ENCODE measurements at places on chromosomes 4 and X. TPM values are rescaled to one million over a fixed set of nuclear protein-coding genes. Genes with fewer than 3 reads are reported as not detected.
A peak's percentile ranks its signal among the peaks of the same experiment; 100 is the strongest.

The KLHL4 gene
- not detected for total RNA-seq

GRCh38 chrX:72308566-72309296, 3.0 kb upstream of the CITED1 start:
- H3K4me1 ChIP-seq, result peaks cover 16% of the 10 kb centered on the region
- peaks cover 33% of the 10 kb centered on the region for H3K27me3 ChIP-seq
- H3K36me3 ChIP-seq, result no peaks in the 10 kb centered on the region
- H3K4me3 ChIP-seq, result peak overlapping the region; percentile 83
- no peak overlapping the region for H3K27ac ChIP-seq

- H3K27me3 ChIP-seq, result peaks cover 11% of the 10 kb centered on the region
- H3K4me3 ChIP-seq, result no peak overlapping the region
- H3K27ac ChIP-seq, result no peak overlapping the region
These were observed 236.9 kb upstream of the PRKX start for GRCh38 chrX:3950373-3950772.

DNA sequence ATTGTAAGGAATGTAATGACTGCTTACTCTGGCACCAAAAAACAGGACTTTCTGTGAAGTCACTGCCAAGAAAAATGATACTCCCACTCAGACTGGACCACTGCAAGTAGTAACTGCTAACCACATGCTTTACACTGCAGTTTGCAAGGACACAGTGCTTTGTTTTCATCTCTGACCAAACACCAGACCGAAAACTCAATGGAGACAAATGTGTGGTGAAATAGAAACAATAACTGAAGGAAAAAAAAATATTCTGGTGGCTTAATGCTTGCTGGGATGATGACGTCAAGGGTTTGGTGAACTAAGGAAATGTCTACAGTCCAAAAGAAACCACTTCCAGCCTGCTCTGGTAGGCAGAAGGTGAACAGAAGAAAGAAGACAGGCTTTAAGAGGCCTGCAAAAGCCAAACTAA, 13.2 kb downstream of the GPC4 start:
- no peak overlapping the region for H3K27ac ChIP-seq
- H3K27me3 ChIP-seq, result peaks cover 6% of the 10 kb centered on the region
- no peaks in the 10 kb centered on the region for H3K4me1 ChIP-seq
- no peaks in the 10 kb centered on the region for H3K36me3 ChIP-seq
- no peak for DNase-seq

- H3K27ac ChIP-seq, result no peak overlapping the region
- no peak for DNase-seq
- H3K27me3 ChIP-seq, result no peaks in the 10 kb centered on the region
- peaks cover 5% of the 10 kb centered on the region for H3K36me3 ChIP-seq
- H3K4me1 ChIP-seq, result peaks cover 9% of the 10 kb centered on the region
These were observed 5.9 kb downstream of the TIMP1 start for GRCh38 chrX:47587906-47588735.

DNA sequence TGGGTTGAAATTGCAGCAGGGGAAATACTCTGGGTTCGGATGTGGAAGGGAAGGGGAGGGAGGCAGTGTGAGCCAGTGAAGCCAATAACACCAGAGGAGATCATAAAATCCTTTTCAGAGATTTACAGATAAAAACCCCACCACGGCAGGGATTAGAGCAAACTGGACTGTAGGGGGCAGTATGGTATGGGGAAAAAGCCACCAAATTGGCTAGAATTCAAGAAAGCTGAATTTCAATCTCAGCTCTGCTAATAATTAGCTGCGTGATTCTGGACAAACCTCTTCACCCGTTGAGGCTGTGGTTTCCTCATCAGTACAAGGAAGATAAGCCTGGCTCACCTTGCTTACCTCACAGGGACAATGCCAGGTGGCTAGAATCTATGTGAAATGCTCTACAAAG, 108.1 kb downstream of the ATG4A start:
- H3K4me3 ChIP-seq, result no peak overlapping the region
- no peaks in the 10 kb centered on the region for H3K27me3 ChIP-seq
- peaks cover 3% of the 10 kb centered on the region for H3K36me3 ChIP-seq

- peaks cover 5% of the 10 kb centered on the region for H3K4me1 ChIP-seq
- H3K4me3 ChIP-seq, result no peak overlapping the region
- H3K27ac ChIP-seq, result no peak overlapping the region
- H3K27me3 ChIP-seq, result peaks cover 11% of the 10 kb centered on the region
- no peak for DNase-seq
- H3K36me3 ChIP-seq, result no peaks in the 10 kb centered on the region
These were observed 37.9 kb upstream of the GYPA start for GRCh38 chr4:144178414-144178813.

DNA sequence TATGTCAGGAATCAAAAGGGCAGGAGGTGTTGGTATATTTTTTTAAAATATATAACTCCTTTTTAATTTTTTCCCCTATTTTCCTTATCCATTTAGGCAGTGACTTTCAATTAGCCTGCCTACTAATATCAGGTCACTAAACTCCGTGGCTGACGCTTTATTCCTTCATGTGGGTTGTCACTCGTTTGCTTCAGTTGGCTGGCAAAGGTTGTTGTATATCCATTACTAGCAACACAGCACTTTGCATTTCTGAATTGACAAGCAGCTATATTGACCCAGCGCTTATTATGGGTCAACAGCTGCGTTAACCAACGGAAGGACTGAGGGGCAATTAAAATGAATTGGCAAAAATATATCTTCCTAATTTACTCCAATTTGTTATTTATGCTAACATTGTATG, 87.7 kb downstream of the ARX start:
- H3K27ac ChIP-seq, result no peak overlapping the region
- H3K4me1 ChIP-seq, result peaks cover 4% of the 10 kb centered on the region

DNA sequence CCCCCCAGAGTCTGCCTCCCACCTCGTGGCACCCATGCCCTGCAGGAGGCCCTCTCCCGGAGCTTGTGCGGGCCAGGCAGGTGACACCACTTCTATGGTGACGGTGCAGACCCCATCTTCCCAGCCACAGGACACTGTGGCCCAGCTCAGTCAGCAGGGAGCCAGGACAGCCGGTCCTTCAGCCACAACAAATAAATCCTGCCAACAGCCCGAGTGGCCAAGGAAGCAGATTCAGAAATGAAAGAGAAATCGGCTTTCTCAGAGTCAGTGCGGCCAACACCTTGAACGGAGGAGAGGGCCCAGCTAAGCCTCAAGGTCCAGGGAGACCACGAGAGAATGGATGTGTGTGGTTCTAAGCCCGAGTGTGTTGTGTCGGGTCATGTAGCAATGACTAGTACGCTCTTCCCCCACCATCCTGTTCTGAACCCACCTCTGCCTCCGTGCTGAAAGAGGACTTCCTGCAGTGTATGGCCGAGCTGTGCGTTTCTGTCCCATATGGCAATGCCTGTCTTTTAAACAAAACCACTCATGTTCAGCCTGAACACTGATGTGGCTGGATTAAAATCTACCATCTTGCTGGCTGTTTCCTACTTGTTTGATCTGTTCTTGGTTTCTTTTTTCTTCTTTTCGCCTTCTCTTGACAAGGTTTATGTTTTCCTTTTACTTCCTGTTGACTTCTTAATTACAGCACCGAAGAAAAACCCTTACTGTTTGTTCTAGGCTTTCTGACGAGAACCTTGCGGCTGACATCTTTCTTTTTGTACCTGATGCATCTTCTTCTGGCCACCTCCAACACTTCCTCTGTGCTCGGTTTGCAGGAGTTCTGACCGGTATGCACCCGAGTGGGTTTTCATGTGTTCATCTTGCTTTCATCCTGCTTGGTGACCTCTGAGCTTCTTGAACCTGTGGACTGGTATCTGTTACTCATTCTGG, 53.1 kb downstream of the GAK start:
- H3K4me3 ChIP-seq, result peak overlapping the region; percentile 99
- peaks cover 36% of the 10 kb centered on the region for H3K4me1 ChIP-seq
- H3K36me3 ChIP-seq, result peaks cover 8% of the 10 kb centered on the region
- peak overlapping the region; percentile 99 for H3K27ac ChIP-seq
- H3K27me3 ChIP-seq, result no peaks in the 10 kb centered on the region
- DNase-seq, result no peak

DNA sequence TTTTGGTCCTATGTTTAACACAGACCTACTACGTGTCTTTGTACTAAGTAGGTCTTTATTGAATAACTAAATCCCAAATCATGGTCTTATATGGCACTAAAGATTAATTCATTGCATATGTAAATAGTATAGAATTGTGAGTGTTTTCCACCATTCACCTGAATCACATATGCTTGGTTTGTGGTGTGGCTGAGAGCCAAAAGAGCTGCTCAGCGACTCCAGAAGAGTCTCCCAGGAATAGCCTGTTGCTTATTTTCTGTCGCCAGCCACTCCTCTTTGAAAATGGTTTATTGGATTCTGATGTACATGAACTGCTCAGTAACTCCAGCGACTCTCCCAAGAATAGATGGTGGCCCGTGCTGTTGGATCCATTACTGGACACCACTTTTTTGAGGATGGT, 184.5 kb downstream of the CLCN4 start:
- no peaks in the 10 kb centered on the region for H3K4me1 ChIP-seq
- H3K4me3 ChIP-seq, result no peak overlapping the region
- H3K27ac ChIP-seq, result no peak overlapping the region
- H3K36me3 ChIP-seq, result no peaks in the 10 kb centered on the region
- H3K27me3 ChIP-seq, result no peaks in the 10 kb centered on the region
